ENCODE measurements at places on chromosomes 2 and 18.

DNA sequence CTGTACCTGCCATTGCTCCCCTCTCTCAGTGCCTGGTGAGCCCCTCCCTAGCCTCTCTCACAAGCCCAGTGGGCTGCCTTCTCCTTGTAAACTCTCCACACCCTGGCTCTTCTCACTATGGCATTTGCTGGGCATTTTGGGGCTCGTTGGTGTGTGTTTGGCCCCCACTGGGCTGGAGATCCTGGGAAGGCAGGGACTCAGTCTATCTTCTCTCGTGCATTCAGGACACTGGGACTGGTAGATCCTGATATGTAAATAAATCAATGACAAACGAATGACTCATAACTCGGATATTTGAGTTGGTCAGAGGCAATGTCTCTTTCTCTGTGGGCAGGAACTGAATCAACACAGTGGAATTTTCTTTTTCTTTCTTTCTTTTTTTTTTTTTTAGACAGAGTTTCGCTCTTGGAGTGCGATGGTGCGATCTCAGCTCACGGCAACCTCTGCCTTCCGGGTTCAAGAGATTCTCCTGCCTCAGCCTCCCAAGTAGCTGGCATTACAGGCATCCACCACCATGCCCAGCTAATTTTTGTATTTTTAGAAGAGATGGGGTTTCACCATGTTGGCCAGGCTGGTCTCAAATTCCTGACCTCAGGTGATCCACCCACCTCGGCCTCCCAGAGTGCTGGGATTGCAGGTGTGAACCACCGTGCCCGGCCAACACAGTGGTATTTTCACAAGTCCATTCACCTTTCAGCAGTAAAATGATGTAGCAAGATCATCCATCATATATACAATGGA, 144.6 kb upstream of the SPRED2 start:
- DNase-seq = no peak

DNA sequence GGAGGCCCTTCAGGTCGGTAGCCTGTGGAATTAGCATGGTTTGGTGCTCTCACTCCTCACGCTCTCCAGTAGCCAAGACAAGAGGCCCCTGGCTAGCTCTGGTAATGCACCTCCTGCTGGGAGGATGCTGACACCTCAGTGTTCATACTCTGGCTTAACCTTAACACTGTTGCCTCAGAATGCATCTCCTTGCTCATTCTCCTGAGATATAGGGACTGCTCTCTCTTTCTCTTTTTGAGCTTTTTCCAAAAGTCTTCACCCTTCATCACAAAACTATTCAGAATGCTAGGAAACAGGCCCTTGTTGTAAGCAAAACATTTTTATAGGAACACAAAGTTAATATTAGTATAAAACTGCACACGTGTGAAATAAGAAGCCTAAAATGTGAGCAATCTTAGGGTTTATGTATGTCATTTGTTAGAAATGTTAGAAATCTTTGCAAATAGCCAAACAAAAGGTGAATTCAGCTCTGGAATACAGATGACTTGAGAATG, 17.3 kb upstream of the IMPA2 start:
- DNase-seq = no peak

- DNase-seq = no peak
Measured at GRCh38 chr2:15127301-15127700, 433.8 kb downstream of the NBAS start.

DNA sequence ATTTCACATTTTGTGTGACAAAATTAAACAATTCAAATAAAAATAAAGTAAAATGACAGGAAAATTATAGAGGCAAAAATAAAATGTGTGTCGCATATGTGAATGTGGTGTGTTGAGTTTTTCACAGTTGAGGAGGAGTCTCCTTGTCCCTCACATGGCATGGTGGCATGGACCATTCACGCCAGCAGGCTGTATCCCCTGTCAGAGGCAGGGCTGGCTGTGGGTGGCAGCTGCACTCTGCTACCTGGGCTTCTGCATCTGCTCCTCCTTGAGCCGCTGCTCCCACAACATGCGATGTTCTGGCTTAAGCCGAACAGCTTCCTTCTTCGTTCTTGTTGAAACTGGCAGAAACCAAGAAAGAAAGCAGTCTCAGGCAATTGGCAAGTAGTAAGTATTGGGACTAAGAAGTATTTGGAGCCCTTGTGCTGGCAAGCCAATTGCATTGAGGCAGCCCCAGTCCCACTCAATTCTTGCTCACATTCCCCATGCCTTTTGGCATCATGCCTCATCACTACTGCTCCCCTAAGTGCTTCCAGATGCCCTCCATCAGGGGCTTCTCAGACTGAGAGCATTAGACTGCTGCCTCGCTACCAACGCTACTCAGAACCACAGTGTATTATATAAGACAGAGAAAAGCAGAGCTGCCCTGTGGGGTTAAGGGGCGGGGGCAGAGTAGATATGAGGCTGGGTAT, 177.9 kb upstream of the NABP1 start:
- no peak for DNase-seq

GRCh38 chr2:41782306-41783158, 265.3 kb upstream of the PKDCC start:
- DNase-seq = peak; percentile 22

DNA sequence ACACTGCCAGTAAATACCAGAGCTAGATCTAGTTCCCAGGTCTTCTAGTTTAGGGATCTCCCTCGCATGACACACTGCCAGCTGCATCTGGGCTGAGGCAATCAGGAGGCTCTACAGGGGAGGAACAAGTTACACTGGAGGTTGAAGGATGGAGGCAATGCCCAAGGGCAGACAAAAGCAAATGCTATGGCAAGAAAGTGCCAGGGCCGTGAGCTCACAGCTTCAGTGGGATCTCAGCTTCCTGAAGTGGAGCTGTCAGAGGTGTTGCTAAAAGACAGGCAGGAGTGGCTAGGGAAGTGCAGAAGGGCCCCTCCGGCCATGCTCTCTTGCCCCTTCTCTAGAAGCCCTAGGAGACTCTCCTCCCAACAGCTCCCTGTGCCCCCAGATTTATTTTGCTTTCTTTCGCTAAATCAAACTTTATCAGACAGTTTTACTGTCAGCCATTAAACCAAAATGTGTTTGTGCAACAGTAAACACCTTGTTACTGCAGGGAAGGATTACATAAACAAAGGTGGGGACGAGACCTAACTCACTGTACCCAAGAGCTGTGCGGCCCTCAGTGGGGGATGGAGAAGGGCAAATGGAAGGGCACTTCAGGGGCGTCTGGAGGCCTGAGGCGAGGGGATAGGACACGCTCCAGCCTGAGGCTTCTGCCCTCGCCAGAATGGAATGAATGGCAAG, 39.4 kb upstream of the PKDCC start:
- no peak for DNase-seq

- no peak for DNase-seq
Measured at GRCh38 chr18:79402977-79403722, 7.4 kb downstream of the NFATC1 start.
